ENCODE measurements at places on chromosomes 6 and 20.

- no peak for DNase-seq
These were observed 171.3 kb upstream of the SSTR4 start for GRCh38 chr20:22863826-22864225.

- DNase-seq = no peak
These were observed 802.0 kb downstream of the C6orf118 start for GRCh38 chr6:164507206-164507940.

- DNase-seq = no peak
These were observed 4.0 kb upstream of the GNRH2 start for GRCh38 chr20:3039426-3039825.

DNA sequence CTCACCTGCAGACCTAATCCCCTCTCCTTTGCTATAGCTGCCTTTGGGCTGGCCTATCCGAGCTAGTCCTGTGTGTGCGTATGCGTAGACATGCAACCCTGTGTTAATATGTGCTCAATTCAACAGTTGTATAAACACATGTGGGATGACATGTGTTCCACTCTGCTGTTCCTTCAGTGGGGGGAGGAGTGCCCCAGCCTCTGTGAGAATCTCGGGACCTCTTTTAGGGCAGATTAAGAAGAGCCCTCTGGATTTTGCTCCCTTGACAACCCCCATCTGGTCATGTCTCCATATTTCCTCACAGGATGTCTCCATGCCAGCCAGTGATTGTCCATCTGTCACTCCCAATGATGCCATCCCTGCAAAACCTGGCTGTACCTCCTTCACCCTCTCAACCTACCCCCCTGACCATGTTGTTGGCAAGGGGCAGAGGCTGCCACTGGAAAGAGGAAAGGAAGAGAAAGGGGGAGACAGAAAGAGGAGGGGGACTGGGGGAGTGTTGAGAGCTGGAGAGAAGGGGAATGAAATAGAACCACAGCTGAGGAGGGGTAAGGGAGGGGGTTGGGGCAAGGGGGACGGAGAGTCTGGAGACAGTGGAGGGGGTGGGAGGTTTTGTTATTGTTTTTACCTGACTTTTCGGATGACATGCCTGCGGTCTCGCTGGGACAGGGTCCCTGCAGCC, 417 bp downstream of the PRRT1 start:
- no peak for DNase-seq

DNA sequence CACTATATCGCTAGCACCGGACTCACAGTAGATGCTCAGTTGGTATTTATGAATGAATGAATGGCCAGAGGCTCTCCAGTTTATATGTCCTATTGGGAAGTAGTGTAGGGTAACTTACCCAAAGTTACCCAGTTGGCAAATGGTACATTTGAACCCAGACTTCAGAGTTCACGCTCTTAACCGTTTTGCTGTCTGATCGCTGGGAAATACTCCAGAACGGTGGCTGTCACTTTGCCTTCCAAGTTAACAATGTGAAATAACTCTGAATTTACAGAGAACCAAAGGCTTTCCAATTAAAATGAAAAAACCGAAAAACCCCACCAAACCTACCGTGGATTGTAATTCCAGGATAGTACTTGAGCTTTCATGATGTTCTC, 1.6 kb downstream of the VAPB start:
- no peak for DNase-seq

GRCh38 chr6:156807795-156808194, 30.6 kb downstream of the ARID1B start:
- DNase-seq = no peak

GRCh38 chr6:169171951-169172350, 81.7 kb downstream of the THBS2 start:
- DNase-seq = no peak

DNA sequence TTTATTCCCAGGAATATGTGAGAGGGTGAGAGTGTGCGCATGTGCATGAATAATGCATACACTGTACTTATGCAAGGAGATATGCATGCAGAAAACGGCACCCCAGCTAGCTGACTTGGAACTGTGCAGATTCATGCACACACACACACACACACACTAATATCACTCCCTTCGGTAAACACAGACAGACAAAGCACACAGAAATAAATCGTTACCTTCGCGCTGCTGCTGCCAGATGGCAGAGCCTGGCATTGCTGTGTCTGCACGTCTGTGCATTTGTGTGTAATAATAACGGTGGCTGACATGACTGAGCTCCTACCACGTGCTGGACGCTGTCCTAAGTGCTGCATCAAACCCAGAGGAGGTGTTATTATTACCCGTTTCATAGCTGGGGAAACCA, 36.8 kb downstream of the PREX1 start:
- no peak for DNase-seq

DNA sequence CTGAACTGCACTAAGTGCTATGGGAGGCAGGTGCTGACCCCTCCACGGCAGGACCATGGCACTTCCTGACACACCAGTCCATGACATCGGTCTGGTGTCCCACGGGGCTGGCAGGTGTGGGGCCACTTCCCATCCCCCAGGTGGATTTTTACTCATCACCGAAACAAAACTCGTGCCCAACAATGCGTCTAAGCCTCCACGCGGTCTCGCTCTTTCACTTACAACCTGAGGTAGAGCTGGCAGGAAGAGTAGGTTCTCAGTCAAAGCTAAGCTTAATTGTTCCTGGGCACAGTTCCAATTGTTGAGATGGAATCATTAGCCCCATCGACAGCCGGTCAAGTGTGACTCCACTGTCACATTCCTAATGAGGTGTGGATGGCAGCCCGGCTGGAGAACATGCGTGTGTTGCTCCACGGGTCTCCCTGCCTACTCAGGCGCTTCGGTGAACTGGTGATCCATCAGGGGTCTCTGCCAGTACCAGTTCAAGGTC, 125.7 kb downstream of the SLC23A2 start:
- DNase-seq = no peak

Measured in CD4-positive, CD25-positive, alpha-beta regulatory T cell (primary cell).